NB4 (cell line): ENCODE measurements at places on chromosomes 3 and 15.
A peak's percentile ranks its signal among the peaks of the same experiment; 100 is the strongest.

DNA sequence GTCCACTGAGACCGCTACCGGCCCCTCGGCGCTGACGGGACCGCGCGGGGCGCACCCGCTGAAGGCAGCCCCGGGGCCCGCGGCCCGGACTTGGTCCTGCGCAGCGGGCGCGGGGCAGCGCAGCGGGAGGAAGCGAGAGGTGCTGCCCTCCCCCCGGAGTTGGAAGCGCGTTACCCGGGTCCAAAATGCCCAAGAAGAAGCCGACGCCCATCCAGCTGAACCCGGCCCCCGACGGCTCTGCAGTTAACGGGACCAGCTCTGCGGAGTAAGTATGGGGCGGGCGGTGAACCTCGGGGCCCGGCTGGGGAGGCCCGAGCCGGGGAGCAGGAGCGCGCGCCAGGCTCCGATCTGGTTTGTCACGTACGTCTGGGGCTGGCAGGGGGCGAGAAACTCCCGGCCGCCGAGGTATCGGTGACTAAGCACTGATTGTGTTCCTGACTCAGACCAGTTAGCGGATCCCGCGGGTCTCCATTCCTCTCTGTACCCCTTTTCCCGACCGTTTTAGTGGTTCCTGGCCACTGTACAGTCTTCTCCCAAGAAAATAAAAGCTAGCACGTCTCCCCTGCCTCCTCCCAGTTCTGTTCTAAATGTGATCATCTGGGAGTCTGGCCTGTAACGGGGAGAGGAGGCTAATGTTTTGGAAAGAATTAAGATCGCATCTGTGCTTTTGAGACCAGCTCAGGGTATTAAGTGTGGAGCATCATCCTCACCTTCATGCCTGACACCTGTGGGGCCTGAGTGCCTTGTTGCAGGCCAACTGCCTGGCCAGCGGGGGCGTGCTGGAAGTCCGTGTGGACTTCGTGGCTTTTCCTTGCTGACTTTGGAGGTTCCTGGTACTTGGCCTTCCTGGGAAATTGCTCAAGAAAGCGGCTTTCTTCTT, 691 bp downstream of the MAP2K1 start:
- peak; percentile 74 for DNase-seq

- no peak for DNase-seq
These were observed 55.2 kb downstream of the OSTN start for GRCh38 chr3:191254098-191254873.

- DNase-seq, result no peak
These were observed 127.4 kb downstream of the TCF12 start for GRCh38 chr15:57045741-57046382.

- DNase-seq, result no peak
These were observed 120.1 kb upstream of the WNT5A start for GRCh38 chr3:55607175-55607574.

DNA sequence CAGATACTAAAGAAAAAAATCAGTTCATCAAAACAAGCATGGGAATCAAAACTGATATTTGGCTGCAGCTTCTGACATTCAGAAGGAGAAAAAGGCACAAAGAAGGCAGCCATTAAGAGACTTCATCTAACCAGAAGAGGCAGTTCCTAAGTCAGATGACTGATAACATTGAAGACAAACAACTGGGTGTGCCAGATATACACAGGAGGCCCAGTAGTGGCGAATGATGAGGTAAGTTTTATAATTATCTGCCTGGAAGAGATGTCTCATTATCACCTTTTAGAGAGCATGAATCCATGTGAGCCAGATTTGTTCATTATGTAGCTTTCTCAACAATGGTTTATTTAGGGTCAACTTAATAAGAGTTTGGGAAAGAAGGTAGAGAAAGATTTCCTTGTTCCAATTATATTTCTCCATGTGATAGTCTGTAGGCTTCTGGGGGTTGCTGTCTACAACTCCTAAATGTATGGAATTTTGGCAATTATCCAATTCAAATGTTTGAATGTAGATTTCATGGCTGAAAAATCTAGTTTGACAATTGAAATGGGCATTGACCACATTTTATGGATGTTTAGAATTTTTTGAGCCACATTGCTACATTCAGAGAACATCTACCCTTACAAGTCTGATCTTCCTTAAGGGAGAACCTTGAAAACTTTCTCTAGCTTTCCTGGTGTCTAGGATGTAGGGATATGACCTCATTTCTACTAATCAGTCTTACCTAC, 50.4 kb upstream of the RASGRF1 start:
- no peak for DNase-seq

- no peak for DNase-seq
These were observed 285.5 kb downstream of the SLC9A9 start for GRCh38 chr3:143562789-143563188.

DNA sequence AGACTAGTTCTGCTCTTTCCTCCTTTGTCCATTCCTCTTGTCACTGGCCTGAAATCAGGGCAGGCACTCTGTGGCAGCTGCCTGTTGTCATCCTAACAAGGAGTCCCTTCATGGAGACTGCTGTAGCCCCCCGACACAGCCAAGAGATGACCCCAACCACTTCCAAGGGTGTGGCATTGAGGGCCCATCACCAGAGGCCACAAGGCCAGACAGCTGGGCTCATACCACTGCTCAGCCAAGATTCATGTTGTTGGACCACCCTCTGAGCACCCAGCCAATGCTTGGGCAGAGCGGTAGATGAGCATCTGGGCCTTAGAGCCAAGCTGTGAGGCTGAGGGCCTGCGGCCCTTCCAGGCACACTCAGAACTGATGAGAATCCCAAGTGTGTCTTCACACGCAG, 85.4 kb downstream of the EPHB1 start:
- DNase-seq, result no peak

- DNase-seq, result no peak
These were observed 21.2 kb downstream of the TFG start for GRCh38 chr3:100730524-100730923.

- DNase-seq, result no peak
These were observed 631.7 kb upstream of the CCDC54 start for GRCh38 chr3:106745344-106746168.

GRCh38 chr3:59531066-59531745, 481.4 kb upstream of the CFAP20DC start:
- DNase-seq, result no peak

DNA sequence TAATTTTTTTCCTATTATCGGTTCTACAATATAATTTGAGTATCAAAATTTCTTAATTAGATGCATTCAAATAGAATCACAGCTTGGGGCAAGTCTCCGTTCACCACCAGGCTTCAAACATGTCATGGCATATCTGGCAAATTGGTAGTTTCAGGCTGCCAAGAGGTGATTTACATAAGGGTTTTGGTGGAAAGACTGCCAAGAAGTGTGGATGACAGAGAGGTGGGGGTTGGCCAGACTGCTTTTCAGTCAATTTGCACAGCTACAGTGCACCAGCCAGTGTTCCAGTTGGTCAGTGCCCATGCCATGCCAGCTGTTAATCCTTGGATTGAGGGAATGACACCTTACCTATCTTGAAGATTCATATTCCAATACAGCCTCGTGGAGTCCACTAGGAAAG, 8.4 kb upstream of the GSK3B start:
- no peak for DNase-seq

- DNase-seq, result no peak
These were observed 45.8 kb upstream of the FBXL22 start for GRCh38 chr15:63551400-63551799.

- DNase-seq, result no peak
These were observed 345.0 kb upstream of the NR2E3 start for GRCh38 chr15:71465131-71465955.

GRCh38 chr3:36763850-36764703, at the start of gene DCLK3:
DCLK3 (minus strand) TSS chr3:36764553; CDS start chr3:36764263, 290 bp downstream.
- no peak for DNase-seq

GRCh38 chr15:87944050-87944449, 312.5 kb downstream of the NTRK3 start:
- DNase-seq, result no peak

- DNase-seq, result no peak
These were observed 812.9 kb downstream of the VGLL3 start for GRCh38 chr3:86178095-86178494.
